Sigmoid colon (tissue), 7 donors: ENCODE measurements at places on chromosomes 1 and 21.

DNA sequence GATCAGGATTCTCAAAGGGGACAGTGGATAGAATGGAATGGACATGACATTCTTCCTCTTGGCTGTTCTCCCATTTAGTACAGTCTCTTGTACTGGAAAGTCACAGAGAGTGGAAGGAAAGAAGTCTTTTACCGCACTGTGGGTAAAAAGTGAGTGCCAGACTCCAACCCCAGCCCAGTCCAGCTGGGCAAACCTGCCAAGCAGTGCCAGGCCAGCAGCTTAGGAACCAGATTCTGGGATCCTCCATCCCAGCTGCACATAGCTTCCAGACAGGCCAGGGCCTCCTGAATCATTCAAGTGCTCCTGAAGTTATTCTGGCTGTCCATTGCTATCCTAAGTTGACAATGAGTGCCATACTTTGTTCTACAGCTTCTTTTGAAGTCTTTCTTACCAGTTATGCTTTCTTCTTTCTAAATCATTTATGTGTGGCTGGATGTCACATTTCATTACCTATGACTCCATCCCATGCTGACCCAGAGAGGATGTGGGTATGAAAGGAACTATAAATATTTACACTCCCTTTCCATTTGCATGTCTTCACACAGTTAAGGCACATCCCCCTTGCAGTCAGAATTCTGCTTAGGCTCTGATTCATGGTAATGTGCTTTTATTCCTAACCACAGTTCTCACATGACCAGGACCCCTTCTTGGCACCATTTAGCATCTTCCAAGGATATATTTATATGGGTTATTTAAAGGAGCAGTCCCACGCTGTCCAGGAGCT is 88.9 kb downstream of the AK5 start:
- no peak overlapping the region for H3K4me3 ChIP-seq
- H3K27me3 ChIP-seq = no peaks in the 10 kb centered on the region
- peaks cover 5% of the 10 kb centered on the region for H3K4me1 ChIP-seq
- no peak overlapping the region for H3K27ac ChIP-seq
- DNase-seq = no peak

- DNase-seq = no peak
- H3K27me3 ChIP-seq = no peaks in the 10 kb centered on the region
- peaks cover 31% of the 10 kb centered on the region for H3K4me1 ChIP-seq
- no peak overlapping the region for H3K27ac ChIP-seq
Measured at GRCh38 chr1:155527677-155528076, 34.9 kb downstream of the ASH1L start.

GRCh38 chr21:45348591-45349327 is 56.2 kb upstream of the COL18A1 start:
- H3K4me1 ChIP-seq = peaks cover 26% of the 10 kb centered on the region
- peak overlapping the region; percentile 66 for H3K27ac ChIP-seq
- no peak overlapping the region for H3K4me3 ChIP-seq

- no peak overlapping the region for H3K27ac ChIP-seq
- H3K4me3 ChIP-seq = no peak overlapping the region
- no peaks in the 10 kb centered on the region for H3K4me1 ChIP-seq
- no peaks in the 10 kb centered on the region for H3K27me3 ChIP-seq
- no peak for DNase-seq
Measured at GRCh38 chr1:160177667-160178066, 12.7 kb upstream of the CASQ1 start.

- peaks cover 19% of the 10 kb centered on the region for H3K4me1 ChIP-seq
- no peaks in the 10 kb centered on the region for H3K36me3 ChIP-seq
- no peak for DNase-seq
- no peaks in the 10 kb centered on the region for H3K27me3 ChIP-seq
- H3K4me3 ChIP-seq = no peak overlapping the region
Measured at GRCh38 chr1:184362876-184363275, 24.0 kb upstream of the C1orf21 start.

GRCh38 chr1:85462931-85463649 is 1.9 kb downstream of the DDAH1 start:
- H3K4me1 ChIP-seq = peaks cover 42% of the 10 kb centered on the region
- DNase-seq = no peak
- H3K4me3 ChIP-seq = no peak overlapping the region
- no peaks in the 10 kb centered on the region for H3K27me3 ChIP-seq
- H3K27ac ChIP-seq = no peak overlapping the region

- no peaks in the 10 kb centered on the region for H3K36me3 ChIP-seq
- no peak overlapping the region for H3K4me3 ChIP-seq
- H3K27ac ChIP-seq = no peak overlapping the region
- no peaks in the 10 kb centered on the region for H3K4me1 ChIP-seq
Measured at GRCh38 chr1:109454497-109455133, 11.7 kb upstream of the SYPL2 start.

DNA sequence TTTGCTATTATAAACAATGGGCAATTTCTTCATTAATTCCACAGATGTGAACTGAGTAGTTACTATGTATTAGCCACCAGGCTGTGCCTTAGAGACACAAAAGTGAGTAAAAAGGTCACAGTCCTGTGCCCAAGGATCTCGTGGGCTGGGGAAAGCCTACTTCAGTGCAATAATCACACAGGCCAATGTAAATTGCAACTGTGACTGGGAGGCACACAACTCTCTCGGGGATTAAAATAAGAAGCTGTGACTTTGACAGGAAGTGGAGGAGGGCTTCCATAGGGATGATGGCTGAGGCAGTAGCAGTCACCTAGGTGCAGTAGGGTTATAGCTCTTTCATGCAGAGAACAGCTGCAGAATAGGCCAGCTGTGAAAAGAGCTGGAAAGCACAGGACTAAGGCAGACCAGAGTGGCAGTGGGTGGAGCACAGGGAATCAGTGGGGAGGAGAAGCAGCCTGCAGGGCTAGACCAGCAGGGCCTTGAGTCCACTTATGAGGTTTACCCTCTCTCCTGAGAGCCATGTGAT is 121.9 kb downstream of the MAB21L3 start:
- H3K27me3 ChIP-seq = no peaks in the 10 kb centered on the region
- H3K4me3 ChIP-seq = no peak overlapping the region
- H3K36me3 ChIP-seq = no peaks in the 10 kb centered on the region
- H3K27ac ChIP-seq = no peak overlapping the region
- DNase-seq = no peak
- no peaks in the 10 kb centered on the region for H3K4me1 ChIP-seq

- no peak overlapping the region for H3K4me3 ChIP-seq
- peak; percentile 87 for DNase-seq
- peaks cover 77% of the 10 kb centered on the region for H3K4me1 ChIP-seq
- H3K27me3 ChIP-seq = no peaks in the 10 kb centered on the region
- peak overlapping the region; percentile 60 for H3K27ac ChIP-seq
Measured at GRCh38 chr1:223087291-223088255, 55.5 kb downstream of the TLR5 start.

DNA sequence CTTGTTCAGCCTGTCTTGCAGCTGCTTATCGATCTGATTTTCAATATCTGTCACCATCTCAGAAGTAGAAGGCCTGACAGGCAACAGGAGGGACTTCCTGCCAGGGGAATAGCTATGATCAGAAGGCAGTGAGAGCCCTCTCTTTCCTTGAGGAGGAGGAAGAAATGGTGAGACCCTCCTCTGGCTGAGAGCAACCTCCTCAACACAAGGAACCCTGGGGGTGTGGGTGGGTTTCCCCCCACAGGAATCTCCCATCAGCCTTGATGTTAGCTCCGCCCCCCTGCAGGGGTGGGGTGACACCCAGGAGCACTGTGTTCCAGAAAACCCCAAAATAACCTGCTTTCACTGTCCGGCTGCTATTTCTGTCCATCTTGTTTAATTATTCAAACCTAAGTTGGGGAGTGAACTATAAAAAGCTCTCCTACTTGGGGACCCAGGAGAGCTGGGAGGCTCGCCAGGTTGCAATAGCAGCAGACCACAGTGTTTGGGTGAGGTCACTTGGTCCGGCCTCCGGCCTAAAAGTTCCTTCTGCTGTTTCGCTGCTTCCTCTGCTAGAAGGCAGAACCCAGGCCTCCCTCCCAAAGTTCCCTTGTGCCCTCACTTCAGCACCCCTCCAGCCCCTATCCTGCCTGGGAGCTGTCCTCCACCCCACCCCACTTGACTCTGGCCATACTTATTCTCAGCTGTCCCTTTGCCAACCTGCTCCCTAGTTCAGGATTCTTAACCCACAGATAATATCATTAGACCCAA is 7.8 kb upstream of the MEF2D start:
- no peaks in the 10 kb centered on the region for H3K27me3 ChIP-seq
- no peak overlapping the region for H3K4me3 ChIP-seq
- peaks cover 82% of the 10 kb centered on the region for H3K4me1 ChIP-seq
- H3K36me3 ChIP-seq = no peaks in the 10 kb centered on the region

- no peaks in the 10 kb centered on the region for H3K36me3 ChIP-seq
- no peaks in the 10 kb centered on the region for H3K4me1 ChIP-seq
- no peak for DNase-seq
- H3K4me3 ChIP-seq = no peak overlapping the region
- H3K27ac ChIP-seq = no peak overlapping the region
Measured at GRCh38 chr1:31744165-31744888, 19.8 kb downstream of the ADGRB2 start.

DNA sequence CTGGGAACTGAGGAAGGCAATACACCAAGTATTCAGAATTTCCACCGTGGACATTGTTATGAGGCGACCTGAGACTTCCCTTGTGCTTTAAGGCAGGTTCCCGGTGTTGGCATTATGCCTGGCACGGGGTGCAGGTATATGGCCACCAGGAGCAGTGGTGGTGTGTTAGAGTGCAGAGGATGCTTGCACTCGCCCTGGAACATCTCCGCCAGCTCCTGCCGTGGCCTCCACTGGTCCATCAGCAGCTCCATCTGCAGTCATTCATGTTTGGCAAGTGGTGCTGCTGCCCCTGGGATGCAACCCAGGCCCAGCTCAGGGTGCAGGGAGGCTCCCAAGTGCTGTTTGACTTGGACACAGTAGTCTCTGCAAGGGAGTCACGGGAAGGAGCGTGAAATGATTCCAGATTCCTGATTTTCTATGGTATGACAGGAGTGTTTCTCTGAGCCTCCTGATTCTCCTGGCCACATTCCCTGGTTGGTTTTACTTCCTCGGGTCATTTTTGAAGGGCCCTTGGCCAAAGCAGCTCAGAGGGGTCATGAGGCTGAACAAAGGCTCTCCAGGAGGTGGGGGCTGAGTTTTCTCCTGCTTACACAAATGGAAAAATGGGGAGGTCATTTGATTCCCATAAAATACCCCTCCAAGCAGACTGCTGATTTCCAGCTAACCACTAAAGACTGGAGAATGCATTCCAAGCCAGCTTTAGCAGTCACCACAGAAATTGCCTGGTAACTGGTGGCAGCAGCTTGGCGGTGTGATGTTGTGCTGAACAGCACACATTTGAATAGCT is 60.4 kb upstream of the PSEN2 start:
- H3K36me3 ChIP-seq = no peaks in the 10 kb centered on the region
- H3K4me1 ChIP-seq = peaks cover 26% of the 10 kb centered on the region
- peak overlapping the region; percentile 71 for H3K27ac ChIP-seq
- peak; percentile 57 for DNase-seq
- H3K27me3 ChIP-seq = no peaks in the 10 kb centered on the region

- no peaks in the 10 kb centered on the region for H3K27me3 ChIP-seq
- H3K4me1 ChIP-seq = no peaks in the 10 kb centered on the region
- no peaks in the 10 kb centered on the region for H3K36me3 ChIP-seq
- no peak overlapping the region for H3K27ac ChIP-seq
Measured at GRCh38 chr1:175690915-175691314, 52.5 kb downstream of the TNR start.

- no peaks in the 10 kb centered on the region for H3K4me1 ChIP-seq
- no peak overlapping the region for H3K27ac ChIP-seq
Measured at GRCh38 chr1:68101829-68102228, 51.4 kb upstream of the DIRAS3 start.

GRCh38 chr1:65558215-65558614 is 137.7 kb downstream of the LEPR start:
- no peak overlapping the region for H3K4me3 ChIP-seq
- no peaks in the 10 kb centered on the region for H3K36me3 ChIP-seq
- H3K4me1 ChIP-seq = no peaks in the 10 kb centered on the region

- peak overlapping the region; percentile 89 for H3K27ac ChIP-seq
- peaks cover 60% of the 10 kb centered on the region for H3K4me1 ChIP-seq
- no peaks in the 10 kb centered on the region for H3K27me3 ChIP-seq
- no peak overlapping the region for H3K4me3 ChIP-seq
- no peaks in the 10 kb centered on the region for H3K36me3 ChIP-seq
- peak; percentile 91 for DNase-seq
Measured at GRCh38 chr1:203512848-203513584, 19.1 kb downstream of the OPTC start.

- peak overlapping the region; percentile 77 for H3K4me3 ChIP-seq
- H3K36me3 ChIP-seq = no peaks in the 10 kb centered on the region
- H3K4me1 ChIP-seq = peaks cover 62% of the 10 kb centered on the region
- no peak for DNase-seq
- H3K27me3 ChIP-seq = no peaks in the 10 kb centered on the region
Measured at GRCh38 chr1:244836135-244836521, 670 bp downstream of the COX20 start.

DNA sequence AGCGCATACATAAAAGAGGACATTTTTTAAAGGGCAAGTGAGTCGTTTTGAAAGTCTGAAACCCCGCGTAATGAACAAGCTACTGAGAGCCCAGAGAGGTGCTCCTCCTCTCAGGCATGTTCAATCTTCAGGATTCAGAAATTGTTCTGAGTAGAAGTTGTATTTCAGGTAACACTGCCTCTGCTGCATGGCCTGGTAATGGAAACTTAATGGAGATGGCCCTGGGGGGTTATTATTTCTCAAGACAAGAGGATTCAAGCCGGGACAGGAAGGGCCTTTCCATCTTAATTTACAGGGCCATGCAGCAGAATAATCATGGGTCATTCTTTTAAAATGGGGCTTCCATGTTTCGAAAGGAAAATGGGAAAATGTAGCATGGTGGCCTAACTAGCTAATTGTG is 42.1 kb upstream of the MARK1 start:
- H3K27me3 ChIP-seq = no peaks in the 10 kb centered on the region
- H3K4me3 ChIP-seq = no peak overlapping the region
- H3K27ac ChIP-seq = no peak overlapping the region
- no peak for DNase-seq

DNA sequence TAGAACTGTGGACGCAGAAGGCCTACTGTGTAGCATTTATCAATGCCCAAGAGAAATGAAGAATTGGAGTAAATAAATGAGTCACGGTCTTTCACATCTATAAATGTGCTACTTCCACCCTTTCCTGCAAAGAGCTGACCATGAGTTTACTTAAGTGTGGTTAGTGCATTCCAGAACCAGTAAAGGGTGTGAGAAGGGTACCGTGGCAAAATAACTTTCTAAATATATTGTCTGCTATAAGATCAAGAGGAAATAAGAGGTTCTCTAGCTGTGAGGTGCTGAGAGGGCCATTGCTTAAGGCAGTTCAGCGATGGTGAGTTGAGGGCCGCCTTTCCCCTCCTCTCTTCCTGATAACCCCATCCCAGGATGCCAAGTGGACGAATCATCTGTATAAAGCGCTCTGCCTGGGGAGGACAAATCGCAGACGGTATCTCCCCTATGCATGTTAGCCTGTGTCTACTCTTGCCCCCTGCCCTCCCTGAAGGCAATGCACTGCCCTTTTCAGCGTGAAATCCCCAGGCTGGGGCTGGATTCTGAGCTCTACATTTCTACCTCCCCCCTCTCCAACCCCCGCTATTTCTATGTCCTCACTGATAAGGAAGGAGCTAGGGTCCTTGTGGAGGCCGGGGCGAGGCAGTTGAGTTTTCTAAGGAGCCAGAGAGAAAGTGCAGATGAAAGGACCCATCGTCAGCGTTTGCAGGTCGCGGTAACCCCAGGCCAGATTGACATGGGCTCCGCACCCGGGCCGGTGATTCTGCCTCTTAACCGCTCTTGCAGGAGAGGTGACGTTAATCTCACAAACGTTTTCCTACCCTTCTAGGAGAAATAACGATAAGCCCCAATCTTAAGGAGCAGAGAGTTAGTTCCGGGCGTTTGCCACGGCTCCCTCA is 1.5 kb upstream of the NCAM2 start:
- peaks cover 10% of the 10 kb centered on the region for H3K4me1 ChIP-seq
- no peak overlapping the region for H3K27ac ChIP-seq
- peak overlapping the region; percentile 49 for H3K4me3 ChIP-seq
- H3K27me3 ChIP-seq = no peaks in the 10 kb centered on the region
